Heart right ventricle (tissue), 16 donors: ENCODE measurements at places on chromosomes 12 and 14. TPM values are rescaled to one million over a fixed set of nuclear protein-coding genes. Genes with fewer than 3 reads are reported as not detected.

DNA sequence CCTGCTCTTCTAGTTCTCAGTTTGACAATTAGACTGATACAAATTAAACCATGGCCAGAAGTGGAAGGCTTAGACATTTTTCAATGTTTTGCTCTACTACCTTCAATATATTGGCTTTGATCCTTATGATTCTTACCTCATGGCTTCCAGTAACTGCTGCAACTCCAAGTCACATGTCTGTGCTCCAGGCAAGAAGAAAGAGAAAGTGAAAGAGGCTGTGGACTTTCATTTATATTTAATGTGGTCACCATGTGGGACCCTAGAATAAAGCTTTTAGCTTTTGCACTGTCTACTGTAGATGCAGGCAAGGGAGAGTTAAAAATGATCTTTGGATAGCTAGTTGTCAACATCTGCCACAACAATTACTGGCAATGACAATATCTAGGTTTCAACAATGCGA is 214.3 kb upstream of the PDE3A start:
- no peak for DNase-seq

DNA sequence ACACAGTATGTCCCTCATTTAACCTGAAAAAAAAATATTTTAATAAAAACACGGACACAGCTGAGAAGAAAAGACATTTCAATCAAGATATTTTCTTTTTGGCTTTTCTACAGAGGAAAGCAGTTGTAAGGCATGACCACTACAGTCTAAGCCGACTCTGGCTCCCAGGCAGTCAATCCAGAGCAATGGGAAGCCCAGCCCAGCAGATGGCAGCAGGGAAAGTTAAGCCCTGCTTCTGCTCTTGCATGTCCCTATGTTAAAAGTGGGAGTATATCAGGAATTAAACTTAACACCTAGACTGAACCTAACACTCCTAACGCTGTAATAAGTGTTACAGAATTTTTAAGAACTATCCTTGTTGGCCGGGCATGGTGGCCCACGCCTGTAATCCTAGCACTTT is 19.5 kb upstream of the HAL start:
- peak; percentile 22 for DNase-seq

DNA sequence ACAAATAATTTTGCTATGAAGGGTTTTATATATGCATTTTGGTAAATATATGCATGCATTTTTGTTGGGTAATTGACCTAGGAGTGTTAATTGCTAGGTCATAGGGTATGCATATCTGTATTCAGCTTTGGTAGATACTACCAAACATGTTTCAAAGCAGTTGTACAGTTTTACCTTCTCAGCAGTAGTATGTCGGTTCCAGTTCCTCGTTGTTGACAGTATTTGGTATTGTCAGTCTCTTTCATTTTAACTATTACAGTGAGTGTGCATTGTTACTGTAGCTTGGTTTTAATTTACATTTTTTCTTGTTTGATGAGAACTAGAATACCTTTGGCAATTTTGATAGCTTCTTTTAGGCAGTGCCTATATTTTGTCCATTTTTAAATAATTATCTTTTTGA is 98.9 kb downstream of the ARID2 start:
- no peak for DNase-seq

- DNase-seq: no peak
These were observed 70.0 kb upstream of the TMEM263 start for GRCh38 chr12:106885541-106886249.

GRCh38 chr12:4157122-4157521 is 116.4 kb upstream of the CCND2 start:
- DNase-seq: no peak

DNA sequence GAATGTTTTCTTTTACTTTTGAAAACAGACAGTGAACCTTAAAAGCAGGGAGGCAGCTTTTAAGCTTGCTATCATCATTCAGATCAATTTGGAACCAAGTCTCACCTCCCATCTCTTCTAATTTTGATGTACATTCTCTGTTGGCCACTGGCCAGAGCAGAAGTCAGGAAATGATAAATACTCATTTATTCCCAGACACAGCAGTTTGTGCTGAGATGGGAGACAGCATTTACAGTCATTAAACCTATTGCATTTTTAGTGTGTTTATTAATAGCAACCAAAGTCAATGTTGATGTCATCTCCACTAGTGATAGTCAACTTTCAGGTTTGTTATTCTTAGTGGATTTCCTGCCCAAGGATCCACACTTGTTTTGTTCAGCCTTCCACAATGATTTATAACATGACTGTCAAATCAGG is 320.0 kb upstream of the ATP2B1 start:
- no peak for DNase-seq

- DNase-seq: no peak
These were observed 615.5 kb downstream of the SOX5 start for GRCh38 chr12:23333938-23334337.

GRCh38 chr12:46535376-46535775 is 162.8 kb upstream of the SLC38A2 start:
- no peak for DNase-seq

DNA sequence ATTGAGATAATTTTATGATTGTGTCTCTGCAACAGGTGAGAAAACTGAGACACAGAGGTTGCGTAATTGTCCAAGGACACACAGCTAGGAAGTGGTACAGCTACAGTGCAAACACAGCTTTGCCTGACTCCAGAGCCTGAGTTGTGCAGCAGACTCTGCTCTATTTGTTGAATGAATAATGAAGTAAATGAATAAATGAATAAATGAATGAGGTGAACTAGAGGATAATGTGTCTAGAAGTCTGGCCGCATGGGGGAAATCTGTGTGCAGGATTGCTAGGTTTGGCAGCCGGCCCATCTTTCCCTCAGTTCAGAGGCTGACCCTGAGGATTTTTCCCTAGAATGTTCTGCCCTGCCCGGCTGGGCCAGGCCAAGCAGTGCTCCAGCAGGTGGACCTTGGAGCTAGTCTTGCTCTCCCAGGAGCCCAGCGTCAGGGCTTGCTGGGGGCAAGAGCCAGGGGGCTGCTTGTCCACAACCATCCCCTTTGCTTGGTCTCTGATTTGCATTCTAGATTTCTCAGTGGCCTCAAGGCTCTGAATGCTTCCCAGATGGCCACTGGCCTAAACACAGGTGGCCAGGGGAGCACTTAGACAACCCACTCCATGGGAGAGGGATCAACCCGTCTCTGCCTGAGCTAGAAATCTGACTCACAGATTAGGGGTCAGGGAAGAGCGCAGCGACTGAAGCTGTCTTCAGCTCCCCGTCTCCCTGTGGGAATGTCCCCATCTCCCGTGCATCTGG is 225.2 kb downstream of the C12orf75 start:
- no peak for DNase-seq

- DNase-seq: no peak
These were observed 3.7 kb upstream of the DENND5B start for GRCh38 chr12:31594681-31595080.

DNA sequence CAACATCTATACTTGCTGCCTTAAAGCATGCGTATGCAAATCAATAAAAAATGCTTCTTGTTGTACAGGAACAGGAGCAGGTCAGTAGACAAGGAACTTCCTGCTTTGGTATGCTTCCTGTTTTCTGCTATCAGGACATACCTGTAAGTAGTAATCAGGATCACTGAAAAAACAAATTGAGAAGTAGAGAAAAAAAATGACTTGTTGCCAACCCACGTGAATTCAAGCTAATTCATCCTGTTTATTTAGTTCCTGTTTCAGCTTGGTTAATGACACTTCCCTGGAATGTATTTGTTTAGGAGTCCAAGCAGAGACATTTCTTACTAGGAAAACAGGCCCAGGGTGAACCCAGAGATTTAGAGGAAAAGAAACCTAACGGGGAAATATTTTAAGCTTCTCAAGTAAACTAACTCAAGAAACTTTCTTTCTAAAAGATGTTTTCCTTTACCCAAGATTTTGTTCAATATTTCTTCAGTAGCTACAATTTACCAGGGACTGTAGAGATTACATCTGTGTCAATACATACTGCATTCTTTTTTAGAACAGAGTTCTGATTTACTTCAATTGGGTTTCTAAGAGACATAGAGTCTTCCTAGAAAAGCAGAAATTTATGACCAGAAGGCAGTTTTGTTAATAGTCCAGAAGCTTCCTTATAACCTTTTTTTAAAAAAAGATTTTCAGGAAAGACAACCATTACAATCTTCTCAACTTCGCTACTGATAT is 124.2 kb downstream of the PAWR start:
- DNase-seq: no peak

DNA sequence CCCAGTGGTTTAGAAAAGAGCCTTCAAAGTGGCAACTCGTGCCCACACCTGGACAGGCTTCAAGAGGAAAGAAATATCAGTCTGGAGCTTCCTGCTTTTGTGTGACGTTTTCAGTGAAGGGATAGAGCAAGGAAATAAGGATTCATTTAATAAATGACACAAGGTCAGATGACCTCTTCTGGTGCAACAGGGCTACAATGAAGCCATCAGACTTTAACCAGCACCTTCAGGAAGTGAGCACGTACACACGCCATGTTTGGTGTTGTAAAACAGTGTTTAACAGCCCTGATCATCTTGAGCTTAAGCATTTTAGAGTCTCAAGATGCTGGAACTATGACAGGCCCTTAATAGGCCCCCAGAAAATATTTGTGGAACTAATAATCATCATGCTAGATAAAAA is 59.1 kb downstream of the CCDC60 start:
- DNase-seq: no peak

GRCh38 chr14:37650356-37651037 is 55.1 kb downstream of the TTC6 start:
- no peak for DNase-seq

CCDC198 gene
- not detected for total RNA-seq

ADCY4 gene
- 37.0 TPM for total RNA-seq

MIP gene
- total RNA-seq: not detected

AREL1 gene
- total RNA-seq: 24.1 TPM

APOF gene
- not detected for total RNA-seq

MYH7 gene
- 10,272 TPM for total RNA-seq

IFNG-AS1 gene
- 0.13 TPM for total RNA-seq
